ENCODE measurements at places on chromosomes 5 and 9. TPM values are rescaled to one million over a fixed set of nuclear protein-coding genes. Genes with fewer than 3 reads are reported as not detected.

Gene CNTLN
- 1.6 TPM for total RNA-seq

Gene OR1Q1
- total RNA-seq = not detected

Gene BAAT
- not detected for total RNA-seq

Gene LHX6
- total RNA-seq = not detected

Gene EPB41L4A
- total RNA-seq = 21.9 TPM

Gene GADD45G
- total RNA-seq = 2.6 TPM

All from natural killer cell (primary cell).